ENCODE measurements at places on chromosomes 11 and 22. TPM values are rescaled to one million over a fixed set of nuclear protein-coding genes. Genes with fewer than 3 reads are reported as not detected.
A peak's percentile ranks its signal among the peaks of the same experiment; 100 is the strongest.

- no peak for DNase-seq
These were observed 18.6 kb upstream of the CD5 start for GRCh38 chr11:61083601-61084147.

- no peak for DNase-seq
These were observed 25.9 kb downstream of the PHLDB1 start for GRCh38 chr11:118633319-118633690.

DNA sequence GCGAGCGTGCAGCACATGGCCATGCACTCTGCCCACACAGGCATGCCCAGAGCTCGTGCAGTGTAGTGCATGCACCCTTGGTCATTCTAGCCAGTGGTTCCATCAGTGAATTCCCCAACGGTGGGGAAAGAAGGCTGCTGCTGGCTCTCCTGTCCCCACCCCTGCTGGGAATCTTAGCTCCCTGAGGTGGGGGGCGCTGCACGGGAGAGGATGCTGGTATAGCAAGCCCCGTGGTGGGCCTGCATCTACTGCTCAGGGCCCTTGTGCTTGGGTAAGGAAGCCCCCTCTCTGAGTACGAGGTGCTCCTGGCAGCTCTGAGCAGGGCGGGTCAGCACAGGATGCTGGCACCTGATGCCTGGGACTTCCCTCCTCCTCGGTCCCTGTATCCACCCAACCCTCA, 18.5 kb upstream of the BAIAP2L2 start:
- DNase-seq, result no peak

GRCh38 chr11:75445315-75445953, 12.4 kb upstream of the KLHL35 start:
- DNase-seq, result peak; percentile 73

WT1 gene
- polyA plus RNA-seq, result 0.07 TPM

KRTAP5-8 gene
- 0.03 TPM for polyA plus RNA-seq

BEST1 gene
- polyA plus RNA-seq, result 27.3 TPM

Measured in lung (tissue), 17 donors.